ENCODE measurements at places on chromosomes 6 and 20.

DNA sequence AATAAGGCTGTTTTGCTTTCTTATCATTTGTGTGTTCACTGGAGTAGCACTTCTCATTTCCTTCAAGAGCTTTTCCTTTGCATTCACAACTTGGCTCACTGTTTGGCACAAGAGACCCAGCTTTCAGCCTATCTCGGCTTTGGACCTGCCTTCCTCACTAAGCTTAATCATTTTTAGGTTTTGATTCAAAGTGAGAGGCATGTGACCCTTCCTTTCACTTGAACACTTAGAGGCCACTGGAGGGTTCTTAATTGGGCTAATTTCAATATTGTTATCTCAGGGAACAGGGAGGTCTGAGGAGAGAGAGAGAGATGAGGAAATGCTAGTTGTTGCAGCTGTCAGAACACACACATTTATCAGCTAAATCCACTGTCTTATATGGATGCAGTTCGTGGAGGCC, 82.9 kb upstream of the SCAF8 start:
- no peak for DNase-seq

DNA sequence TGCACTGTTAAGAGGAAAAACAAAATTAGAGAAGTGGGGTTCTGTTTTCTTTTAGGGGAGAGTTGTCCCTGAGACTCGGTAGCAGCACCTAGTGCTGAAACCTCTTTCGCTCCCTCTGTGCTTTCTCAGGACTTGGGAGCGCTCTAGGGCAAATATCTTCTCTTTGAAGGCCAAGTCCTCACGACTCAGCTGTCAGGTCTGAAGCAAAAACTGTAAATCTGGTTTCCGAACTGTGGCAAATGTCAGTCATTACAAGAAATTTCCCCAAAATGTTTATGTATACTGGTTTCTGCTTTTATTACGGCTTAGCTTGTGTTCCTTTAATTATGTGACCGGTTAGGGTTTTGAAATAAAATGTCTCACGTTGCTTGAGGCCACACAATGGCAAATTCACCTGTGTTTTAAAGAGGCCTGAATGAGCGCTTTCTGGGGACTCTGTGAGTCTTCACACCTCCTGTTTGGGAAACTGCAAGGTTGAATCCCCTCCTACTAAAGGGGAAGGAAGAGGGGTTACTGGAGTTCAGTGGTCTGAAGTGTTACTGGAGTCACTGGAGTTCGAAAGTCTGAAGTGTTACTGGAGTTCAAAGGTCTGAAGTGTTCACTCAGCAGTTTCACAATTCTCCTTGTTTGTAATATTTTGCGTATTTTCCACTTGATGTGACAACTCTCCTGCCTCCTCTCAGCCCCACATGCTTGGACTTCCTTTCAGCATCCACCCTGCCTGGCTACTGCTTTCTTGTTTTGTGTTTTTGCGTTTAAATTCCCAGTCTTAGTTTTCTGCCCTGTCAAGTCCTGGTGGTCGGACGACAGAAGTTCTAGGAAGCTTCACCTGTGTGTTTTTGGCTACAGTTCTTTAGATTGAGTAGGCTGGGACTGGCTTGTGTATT, 1.6 kb downstream of the SMPDL3A start:
- no peak for DNase-seq

GRCh38 chr20:24672181-24672880, 202.9 kb downstream of the SYNDIG1 start:
- DNase-seq, result no peak

GRCh38 chr20:6644813-6645628, 122.5 kb upstream of the BMP2 start:
- no peak for DNase-seq

GRCh38 chr6:109738255-109738654, 47.2 kb downstream of the FIG4 start:
- no peak for DNase-seq

- DNase-seq, result no peak
Measured at GRCh38 chr6:121297694-121298093, 36.6 kb downstream of the TBC1D32 start.

GRCh38 chr6:31971279-31971992, 502 bp downstream of the DXO start:
- DNase-seq, result no peak

DNA sequence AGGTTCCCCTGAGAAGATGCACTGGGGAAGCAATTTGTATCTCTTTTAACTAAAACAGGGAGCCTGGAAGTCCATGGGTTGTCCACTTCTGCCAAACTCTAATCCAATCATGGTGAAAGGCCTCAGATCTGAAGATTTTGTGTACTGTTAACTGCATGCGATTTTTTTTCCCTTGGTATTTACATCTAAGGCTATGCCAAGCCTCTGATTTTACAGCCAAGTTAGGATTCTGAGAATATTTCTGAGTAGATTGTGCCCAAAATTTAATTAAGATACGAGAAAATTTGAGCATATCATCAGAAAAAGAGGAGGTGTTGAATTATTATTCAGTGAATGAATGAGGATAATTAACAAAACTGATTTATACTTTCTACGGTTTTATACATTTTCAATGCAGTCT, 34.0 kb downstream of the BTBD3 start:
- DNase-seq, result no peak

GRCh38 chr20:63183422-63184146, 32.3 kb downstream of the YTHDF1 start:
- peak; percentile 18 for DNase-seq

DNA sequence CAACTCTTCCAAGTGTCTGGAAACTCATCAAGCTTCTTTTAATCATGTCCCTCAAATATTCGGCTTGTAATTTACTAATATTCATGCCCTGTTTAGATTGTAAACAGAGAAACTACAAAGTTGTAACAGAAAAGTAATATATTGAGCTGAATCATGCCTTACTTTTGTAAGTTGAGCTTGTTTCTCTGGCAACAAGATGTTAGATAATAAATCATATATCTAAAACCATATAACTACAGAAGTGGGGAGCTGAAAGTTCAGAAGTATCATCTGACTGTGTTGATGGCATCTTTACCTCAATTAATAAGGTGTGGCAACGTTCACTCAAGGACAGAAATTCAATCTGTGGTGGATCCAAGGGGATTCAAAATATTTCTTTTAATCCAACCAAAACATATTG, 263.9 kb downstream of the PLCB1 start:
- DNase-seq, result no peak

GRCh38 chr6:137519629-137520176, 25.5 kb upstream of the OLIG3 start:
- DNase-seq, result no peak

DNA sequence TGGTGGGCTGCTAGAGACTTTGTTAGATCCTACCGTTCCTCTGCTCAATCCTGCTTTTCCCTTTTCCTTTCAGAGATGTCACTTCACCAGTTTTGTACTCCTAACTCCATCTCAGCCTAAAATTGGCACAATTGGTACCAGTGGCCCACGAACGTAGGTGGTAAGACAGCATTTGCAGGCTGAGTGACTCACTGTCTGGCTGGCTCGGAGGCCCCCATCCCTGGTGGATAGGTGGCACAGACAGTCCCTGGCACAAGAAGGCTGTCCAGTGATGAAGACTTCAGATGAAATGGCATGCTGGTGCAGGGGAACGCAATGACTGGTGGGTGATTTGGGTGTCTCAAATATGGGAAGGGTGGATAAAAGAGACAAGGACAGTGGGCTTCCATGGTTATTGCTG, 11.1 kb downstream of the HEBP2 start:
- no peak for DNase-seq

GRCh38 chr20:49938173-49939163, 2.3 kb downstream of the RNF114 start:
- no peak for DNase-seq

DNA sequence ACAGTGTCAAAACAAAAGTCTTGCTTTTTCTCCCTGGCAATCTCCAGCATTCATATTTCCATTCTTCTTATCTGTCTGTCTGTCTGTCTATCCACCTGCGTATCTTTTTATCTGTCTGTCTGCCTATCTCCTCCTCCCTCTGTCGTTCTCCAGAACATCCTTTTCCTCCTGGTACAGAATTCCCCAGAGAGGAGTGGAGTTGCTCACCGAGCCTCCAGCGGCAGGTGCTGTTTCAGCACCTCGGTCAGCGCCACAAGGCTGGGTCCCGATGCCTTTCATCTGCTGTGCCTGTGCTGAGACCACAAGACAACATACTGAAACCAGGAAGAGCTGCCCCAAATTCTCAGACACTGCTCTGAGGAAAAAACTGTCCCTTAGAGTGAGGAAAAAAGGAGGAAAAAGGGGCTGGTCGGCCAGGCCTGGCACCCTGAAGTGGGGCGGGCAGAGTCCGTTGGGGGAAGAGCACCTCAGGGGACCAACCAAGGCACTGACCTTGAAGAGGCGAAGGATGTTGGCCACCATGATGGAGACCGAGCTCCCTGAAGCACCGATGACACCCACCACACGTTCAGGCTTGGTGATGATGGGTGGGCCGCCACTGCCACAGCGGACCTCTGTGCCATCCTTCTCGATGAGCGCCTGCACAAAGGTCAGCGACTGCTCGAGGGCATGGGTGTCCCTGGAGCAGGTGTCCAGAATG, 13.3 kb downstream of the GRM4 start:
- peak; percentile 52 for DNase-seq

DNA sequence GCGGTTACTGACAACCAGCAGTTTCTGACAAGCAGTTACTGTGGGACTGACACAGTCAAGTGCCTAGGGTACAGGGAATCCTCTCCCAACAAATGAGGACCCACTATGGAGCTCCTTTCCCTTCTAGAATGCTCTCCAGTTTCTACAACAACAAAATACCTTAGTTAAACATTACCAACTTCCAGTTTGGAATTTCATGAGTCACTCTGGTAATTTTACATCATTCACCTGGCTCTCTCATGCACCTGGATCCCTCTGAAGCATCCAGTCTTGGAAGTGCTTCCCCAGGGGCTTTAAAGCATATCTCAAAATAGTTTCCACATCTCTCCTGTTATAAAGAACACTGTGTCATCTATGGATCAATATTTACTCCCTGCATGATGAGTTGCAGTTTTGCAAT, 286.7 kb upstream of the SPTLC3 start:
- no peak for DNase-seq

DNA sequence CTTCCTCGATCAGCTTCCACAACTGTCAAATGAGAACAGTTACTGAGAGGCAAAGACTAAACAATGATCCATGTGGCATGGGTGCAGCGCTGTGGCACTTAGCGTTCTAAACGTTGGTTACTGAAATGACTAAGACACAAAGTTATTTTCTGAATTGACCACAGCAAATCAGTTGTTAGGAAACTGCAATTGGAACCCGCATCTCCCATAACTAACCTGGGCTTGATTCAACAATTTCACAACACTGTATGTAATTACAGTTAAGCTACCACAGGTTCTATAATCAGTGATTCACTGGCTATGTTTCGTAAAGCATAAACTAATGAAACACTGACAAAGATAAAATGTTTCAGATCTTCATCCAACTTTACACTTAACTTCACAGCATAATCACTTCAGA, 12.5 kb downstream of the WDR27 start:
- peak; percentile 48 for DNase-seq

GRCh38 chr6:145263778-145264211, 471.5 kb downstream of the EPM2A start:
- no peak for DNase-seq

DNA sequence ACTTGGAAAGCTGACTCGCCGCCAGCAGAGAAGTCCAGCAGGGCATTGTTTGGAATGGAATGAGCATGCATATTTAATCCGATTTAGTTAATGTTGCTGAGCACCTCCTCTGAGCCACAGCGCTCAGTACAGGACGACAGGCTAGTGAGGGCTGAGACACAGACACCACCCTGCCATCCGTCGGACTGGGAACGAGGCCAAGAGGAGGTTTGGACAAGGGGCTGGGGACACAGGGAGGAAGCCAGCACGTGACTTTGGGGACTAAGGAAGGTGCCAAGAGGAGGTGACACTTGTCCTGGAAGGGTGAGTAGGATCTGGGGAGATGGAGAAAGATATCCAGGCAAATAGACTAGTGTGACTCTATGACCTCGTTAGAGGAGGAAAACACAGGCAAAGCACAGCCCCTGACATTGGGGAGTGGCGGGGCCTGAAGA, 152.5 kb upstream of the ECI2 start:
- no peak for DNase-seq

DNA sequence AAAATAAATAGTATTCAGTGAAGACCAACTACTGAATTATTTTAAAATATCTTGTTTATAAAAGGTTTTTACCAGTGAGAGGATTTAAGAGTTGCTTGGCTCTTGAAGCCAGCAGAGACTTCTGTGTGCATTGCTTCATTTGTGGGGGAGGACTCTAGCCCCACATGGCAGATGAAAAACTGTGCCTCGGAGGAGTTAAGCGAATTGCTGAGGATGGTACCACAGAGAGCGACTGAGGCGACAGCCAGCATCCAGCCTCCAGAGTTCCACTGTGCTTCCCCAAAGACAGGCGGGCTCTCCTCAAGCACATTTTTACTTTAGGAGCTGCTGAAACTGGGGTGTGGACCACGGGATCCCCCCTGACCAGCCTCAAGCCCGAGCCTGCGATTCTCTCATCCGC, 80.7 kb downstream of the THBS2 start:
- DNase-seq, result peak; percentile 16

DNA sequence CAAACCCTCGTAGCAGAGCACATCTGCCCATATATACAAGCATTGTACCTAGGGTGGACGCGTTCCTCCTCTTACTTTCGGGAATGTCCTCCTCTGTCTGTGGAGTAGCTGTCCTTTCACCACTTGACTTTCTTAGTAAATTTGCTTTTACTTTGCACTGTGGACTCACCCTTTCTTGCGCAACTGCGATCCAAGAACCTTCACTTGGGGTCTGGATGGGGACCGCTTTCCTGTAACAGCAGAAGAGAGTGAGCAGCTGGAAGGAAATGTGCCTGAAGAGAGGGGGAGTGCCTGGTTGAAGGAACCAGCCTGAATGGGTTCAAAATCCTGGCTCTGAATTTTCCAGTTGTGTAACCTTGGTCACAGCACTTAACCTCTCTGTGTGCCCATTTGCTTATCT, 40.1 kb upstream of the PMEPA1 start:
- no peak for DNase-seq

GRCh38 chr6:85493389-85493788, 43.5 kb downstream of the NT5E start:
- no peak for DNase-seq

GRCh38 chr6:12051861-12052368, 39.8 kb downstream of the HIVEP1 start:
- DNase-seq, result no peak

DNA sequence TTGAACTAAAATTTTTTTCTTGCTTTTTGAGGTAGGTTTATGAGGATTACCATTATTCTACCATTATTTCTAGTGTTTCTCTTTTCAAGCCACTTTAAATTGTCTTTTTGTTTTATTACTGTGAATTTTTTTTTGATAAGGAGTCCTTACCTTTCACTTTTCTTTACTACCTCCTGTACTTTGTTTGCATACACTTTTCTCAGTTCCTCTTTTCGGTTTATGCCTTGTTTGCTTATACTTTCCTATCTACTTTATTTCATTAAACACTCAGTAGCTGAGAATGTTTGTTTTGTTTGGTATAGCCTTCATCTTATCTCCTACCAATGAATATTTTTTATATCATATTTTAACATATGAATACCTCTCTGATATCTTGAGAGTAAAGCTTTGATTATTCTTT, 147.9 kb downstream of the TFAP2B start:
- no peak for DNase-seq

GRCh38 chr20:64133951-64134407, 26.6 kb upstream of the NPBWR2 start:
- DNase-seq, result no peak

GRCh38 chr6:167212713-167213005, 54.9 kb upstream of the GPR31 start:
- DNase-seq, result no peak

GRCh38 chr20:19993958-19994669, 23.0 kb upstream of the NAA20 start:
- peak; percentile 64 for DNase-seq

GRCh38 chr6:3406891-3407809, 49.7 kb downstream of the SLC22A23 start:
- no peak for DNase-seq

- peak; percentile 63 for DNase-seq
Measured at GRCh38 chr20:8144282-8145245, 12.5 kb downstream of the PLCB1 start.

Measured in NCI-H226 (cell line).